Stimulated activated CD8-positive, alpha-beta memory T cell treated with anti-CD3 and anti-CD28 coated beads, Interleukin-7, amount 100 ng/mL, for 48 hours (primary cell): ENCODE measurements at places on chromosomes 5 and 9.

- no peak for DNase-seq
Observed at GRCh38 chr5:116380621-116381020, 194.0 kb downstream of the SEMA6A start.

DNA sequence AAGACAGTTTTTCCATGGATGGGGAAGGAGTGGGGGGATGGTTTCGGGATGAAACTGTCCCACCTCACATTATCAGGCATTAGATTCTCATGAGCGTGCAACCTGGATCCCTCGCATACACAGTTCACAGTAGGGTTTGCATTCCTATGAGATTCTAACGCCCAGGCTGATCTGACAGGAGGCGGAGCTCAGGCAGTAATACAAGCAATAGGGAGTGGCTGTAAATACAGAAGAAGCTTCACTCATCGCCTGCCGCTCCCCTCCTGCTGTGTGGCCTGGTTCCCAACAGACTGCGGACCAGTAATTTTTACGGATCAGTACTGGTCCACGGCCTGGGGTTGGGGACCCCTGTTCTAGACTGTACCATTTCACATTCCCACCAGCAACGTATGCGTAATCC is 68.3 kb upstream of the OTULINL start:
- no peak for DNase-seq

- no peak for DNase-seq
Observed at GRCh38 chr5:2806176-2806575, 54.7 kb upstream of the IRX2 start.

GRCh38 chr5:53262348-53262970 is 152.9 kb upstream of the MOCS2 start:
- DNase-seq = no peak

GRCh38 chr5:126656401-126657007 is 55.8 kb downstream of the PHAX start:
- DNase-seq = no peak

GRCh38 chr5:1151316-1151715 is 39.5 kb upstream of the SLC12A7 start:
- no peak for DNase-seq

GRCh38 chr9:134317790-134318414 is 8.4 kb upstream of the RXRA start:
- DNase-seq = no peak

DNA sequence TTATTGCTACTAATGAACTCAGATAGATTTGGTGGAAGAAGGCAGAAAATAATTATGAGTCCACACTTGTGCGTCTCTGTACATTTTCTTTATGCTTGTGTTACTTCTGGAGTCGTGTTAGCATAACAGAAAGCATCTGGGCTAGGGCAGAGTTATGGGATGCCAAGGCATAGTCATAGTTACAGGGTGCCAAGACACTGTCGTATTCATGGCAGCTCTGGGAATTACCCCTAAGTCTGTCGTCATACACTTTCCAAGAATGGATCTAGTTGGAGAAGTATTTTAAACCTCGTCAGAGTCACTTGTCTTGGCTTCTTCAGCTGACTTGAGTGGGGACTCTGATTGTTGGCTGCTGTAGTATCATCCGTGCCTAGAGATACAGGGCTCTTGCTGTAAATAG is 27.7 kb downstream of the CAMK4 start:
- DNase-seq = no peak

DNA sequence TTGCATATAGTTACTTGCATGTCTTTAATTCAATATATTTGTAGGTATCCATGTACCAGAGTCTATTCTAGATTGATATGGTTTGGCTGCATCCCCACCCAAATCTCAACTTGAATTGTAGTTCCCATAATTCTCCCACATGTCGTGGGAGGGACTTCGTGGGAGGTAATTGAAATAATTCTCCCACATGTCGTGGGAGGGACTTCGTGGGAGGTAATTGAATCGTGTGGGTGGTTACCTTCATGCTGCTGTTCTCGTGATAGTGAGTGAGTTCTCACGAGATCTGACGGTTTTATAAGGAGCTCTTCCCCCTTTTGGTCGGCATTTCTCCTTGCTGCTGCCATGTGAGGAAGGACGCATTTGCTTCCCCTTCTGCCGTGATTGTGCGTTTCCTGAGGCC is 16.5 kb downstream of the FBXL7 start:
- DNase-seq = no peak

DNA sequence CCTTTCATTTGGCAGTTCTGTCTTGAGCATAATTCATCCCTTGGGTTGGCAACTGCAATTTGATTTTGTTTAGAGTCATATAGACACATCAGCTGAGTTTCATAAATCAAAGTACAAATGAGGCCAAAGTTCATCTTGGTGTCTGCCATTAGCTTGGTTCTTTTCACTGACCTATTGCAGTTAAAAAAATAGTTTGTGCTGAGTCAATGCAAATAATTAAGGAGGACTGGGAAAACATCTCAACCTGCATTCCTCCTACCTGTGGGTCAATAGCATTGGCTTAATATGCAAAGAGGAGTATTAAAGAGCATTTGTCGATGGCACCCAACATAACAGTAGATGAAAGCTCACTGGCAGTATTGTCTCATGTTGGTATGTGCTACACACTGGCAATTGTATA is 1.6 kb downstream of the PKD2L2 start:
- DNase-seq = no peak

DNA sequence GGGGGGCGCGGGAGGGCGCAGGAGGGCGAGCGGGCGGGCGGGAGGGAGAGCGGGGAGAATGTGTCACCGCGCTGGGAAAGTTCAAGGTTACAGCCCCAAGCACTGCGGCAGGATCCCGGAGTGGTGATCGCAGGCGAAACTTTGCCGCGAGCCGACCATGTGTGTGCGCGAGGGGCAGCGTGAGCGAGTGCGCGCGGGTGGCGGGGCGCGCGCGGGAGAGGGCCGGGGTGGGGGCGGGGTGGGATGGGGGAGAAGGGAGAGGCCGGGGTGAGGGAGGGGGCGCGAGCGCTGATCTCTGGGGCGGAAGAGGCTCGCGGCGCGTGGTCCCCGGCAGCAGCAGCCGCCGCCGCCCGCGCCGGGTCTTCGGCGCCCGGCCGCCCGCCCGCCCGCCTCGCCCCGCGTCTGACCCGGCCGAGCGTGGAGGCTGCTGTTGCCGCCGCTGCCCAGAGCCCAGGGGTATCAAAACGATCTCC is at the start of gene NFIB:
Gene NFIB (minus strand): TSS at position 191 of the 473 bp plus-strand sequence. CDS start 630 bp downstream, outside the sequence.
- no peak for DNase-seq

- no peak for DNase-seq
Observed at GRCh38 chr5:1262381-1262780, 32.5 kb downstream of the TERT start.

GRCh38 chr5:142680605-142681259 is 5.2 kb downstream of the FGF1 start:
- no peak for DNase-seq

GRCh38 chr9:73152543-73152844 is 829 bp downstream of the ANXA1 start:
- DNase-seq = no peak

GRCh38 chr5:139960723-139961383 is 82.2 kb downstream of the NRG2 start:
- no peak for DNase-seq

DNA sequence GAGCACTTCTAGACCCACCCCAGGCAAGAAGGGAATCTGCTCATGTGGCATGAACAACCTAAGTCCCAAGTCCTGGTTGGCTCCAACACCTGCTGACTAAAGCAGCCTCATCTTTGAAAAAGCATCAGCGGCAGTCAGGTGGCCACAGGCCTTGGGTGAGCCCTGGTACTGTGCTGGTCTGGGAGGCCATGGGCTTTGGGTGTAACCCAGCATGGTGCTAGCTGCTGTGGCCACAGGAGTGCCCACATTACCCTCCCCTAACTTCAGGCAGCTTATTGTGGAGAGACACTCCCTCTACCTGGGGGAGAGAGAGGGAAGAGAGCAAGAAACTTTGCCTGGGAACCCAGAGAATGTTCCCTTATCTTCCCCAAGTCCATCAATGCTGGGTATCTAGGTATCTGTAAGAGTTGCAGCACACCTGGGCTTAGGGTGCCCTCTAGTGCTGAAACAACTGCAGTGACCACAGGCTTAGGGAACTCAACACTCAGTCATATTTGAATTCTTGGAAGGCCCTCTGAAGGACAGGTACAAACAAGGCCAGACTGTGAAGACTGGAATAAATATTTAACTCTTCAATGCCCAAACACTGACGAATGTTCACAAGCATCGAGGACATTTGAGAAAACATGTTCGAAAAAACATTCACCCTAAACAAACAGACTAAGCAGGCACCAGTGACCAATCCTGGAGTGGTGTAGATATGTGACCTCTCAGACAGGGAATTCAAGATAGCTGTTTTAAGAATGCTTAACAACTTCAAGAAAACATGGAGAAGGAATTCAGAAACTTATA is 69.9 kb upstream of the OR2K2 start:
- peak; percentile 11 for DNase-seq

- no peak for DNase-seq
Observed at GRCh38 chr9:95605101-95605500, 88.3 kb upstream of the PTCH1 start.

DNA sequence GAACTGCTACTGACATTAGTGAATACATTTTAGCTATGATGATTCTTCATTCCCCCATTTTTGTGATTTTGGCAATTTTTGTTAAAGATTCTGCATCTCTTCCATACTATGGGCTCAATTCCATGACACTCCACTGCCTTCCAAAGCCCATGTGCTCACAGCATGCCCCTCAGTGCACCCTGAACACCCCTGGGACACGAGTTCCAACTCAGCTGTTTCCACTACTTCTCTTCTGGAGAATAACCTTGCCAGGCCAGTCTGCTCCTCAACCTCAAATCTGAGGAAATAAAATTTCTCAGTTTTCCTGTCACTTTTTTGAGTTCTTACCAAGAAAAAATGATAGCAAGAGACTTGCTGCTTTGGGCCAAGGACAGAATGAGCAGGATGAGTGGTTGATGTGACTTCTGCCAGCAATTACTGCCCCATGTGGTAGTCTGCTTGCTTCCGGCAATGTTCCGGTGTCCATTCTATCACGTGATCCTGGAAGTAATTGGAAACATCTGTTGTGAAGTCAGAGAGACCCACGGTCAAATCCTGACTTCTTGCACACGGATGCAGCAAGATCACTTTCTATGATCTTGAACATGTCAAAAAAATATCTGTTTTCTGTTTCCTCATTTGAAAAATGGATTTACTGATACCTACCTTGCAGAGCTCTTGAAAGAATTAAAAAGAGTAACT is 58.3 kb downstream of the EGFLAM start:
- no peak for DNase-seq

- no peak for DNase-seq
Observed at GRCh38 chr5:67725604-67726003, 490.0 kb upstream of the PIK3R1 start.

DNA sequence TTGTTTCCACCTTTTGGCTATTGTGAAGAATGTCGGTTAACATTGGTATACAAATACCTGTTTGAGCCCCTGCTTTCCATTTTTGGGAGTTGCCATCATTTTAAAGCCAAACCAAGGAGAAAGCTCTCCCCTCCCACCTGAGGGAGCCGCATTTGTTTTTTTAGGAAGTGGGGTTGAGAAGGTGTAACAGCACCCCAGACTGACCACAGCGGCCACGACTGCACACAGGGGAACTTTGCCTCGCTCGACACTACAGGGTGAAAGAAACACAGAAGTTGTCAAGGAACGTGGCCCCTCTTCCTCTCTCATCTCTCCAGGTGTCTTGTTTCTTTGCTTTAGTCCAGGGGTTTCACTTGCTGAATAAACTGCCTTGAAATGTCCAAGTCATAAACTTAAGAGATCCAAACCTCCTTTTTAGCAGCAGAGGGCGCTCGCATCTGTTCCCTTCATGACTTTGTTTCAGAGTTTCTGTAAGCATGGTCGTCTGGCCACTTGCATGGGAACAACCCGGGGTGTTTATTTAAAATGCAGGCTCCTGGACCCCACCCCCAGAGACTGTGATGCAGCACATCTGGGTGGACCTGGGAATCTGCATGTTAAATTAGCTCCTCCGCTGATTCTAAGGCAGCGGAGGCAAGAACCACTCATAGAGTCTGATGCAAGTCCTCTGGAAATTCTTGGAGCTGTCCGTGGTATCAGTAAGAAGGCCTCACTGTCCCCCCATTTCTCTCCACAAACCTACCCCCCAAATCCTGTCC is 2.1 kb upstream of the TTLL11 start:
- DNase-seq = peak; percentile 5

DNA sequence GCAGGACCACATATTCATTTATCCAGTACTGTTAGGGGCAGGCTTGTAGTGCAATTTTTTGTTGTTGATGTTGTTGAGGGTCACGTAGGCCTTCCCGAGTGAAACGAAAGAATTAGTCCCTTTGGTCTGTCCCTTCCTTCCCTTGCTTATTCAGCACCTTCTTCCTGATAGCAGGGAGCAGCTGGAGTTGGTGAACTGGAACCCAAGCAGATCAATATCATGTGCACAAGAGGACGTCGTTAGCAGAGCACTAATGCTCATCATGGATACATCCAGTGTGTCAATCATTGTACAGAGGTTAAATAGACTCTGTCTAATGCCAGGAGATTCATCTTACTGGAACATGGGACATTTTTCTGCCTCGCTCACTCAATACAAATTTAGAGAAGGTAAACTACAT is 33.0 kb upstream of the MAP1B start:
- no peak for DNase-seq

- no peak for DNase-seq
Observed at GRCh38 chr5:147454996-147455677, 54.7 kb downstream of the DPYSL3 start.

- no peak for DNase-seq
Observed at GRCh38 chr9:98784831-98785806, 11.2 kb downstream of the ANKS6 start.

DNA sequence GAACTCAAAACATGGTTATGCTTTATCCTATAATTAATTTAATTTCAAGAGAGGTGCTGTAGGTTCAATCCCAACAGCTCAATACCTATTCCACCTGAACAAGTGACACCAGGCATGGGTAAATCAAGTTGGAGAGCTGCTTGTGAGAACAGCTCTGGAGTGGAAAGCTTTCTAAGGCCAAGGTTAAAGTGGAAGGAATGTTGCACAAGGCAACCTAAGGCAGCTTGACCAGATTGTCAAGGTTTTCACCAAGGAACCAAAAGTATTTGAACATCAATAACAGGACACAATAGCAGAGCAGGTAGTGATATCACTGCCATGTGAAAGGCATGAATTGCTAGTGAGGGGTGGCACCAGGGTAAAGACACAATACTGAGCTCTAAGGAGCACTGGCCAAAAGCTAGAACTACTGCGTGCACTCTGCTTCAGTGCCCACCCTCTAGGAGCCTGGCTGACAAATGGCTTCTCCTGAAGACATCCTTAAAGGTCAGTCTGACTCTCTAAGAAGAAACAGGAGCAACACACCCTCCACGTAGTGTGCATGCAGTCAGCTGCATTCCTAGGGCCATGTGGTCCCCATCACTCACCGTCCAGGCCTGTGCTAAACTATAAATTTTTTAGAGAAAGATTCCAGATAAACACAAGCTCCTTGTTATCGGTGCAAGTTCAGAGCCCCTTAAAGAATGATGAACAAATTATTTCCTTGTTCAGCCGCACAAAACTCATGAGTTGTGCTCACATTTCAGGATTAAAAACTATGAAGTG is 677.7 kb upstream of the KLF4 start:
- DNase-seq = no peak
